ENCODE measurements at places on chromosomes 4 and X.

DNA sequence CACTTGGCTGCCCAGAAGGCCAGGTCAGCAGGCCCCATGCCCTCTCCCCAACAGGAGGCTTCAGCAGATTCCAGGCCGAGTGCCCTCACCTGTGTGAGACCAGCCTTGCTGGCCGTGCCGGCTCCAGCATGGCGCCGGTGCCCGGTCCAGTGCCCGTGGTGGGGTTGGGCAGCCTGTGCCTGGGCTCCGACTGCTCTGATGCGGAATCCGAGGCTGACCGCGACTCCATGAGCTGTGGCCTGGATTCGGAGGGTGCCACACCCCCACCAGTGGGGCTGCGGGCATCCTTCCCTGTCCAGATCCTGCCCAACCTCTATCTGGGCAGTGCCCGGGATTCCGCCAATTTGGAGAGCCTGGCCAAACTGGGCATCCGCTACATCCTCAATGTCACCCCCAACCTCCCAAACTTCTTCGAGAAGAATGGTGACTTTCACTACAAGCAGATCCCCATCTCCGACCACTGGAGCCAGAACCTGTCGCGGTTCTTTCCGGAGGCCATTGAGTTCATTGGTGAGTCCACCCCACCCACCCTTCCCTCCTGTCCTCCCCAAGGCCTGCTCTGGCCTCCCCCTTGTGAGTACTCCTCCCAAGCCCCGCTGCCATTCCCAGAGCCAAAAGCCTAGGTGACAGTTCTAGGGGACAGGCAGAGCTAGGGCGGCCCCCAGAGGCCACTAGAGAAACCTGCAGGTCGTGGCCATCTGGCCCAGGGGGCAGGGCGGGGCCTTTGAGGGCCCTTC is 2.3 kb downstream of the DUSP9 start:
- peak; percentile 27 for DNase-seq

GRCh38 chr4:16467061-16467460 is 240.8 kb upstream of the TAPT1 start:
- DNase-seq: no peak

GRCh38 chrX:108420481-108420880 is 17.7 kb downstream of the COL4A6 start:
- DNase-seq: no peak

DNA sequence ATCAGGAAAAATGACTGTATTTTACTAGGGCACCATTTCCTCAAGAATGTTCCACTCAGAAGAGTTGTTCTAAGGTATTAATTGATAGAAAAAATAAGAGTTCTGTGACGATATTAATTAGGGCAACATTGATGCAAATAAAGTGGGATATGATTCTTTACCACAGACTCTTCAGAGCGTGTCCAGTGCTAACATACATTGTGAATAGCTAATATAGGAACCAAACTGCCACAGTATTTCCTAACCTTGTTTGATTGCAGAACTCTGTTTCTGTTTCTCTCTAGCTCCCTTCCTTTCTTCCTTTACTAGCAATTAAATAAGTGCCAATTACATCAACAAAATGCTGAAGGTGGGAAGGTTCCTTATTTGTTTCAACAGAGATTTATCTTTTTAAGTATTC is 154.1 kb upstream of the CPEB2 start:
- DNase-seq: no peak

DNA sequence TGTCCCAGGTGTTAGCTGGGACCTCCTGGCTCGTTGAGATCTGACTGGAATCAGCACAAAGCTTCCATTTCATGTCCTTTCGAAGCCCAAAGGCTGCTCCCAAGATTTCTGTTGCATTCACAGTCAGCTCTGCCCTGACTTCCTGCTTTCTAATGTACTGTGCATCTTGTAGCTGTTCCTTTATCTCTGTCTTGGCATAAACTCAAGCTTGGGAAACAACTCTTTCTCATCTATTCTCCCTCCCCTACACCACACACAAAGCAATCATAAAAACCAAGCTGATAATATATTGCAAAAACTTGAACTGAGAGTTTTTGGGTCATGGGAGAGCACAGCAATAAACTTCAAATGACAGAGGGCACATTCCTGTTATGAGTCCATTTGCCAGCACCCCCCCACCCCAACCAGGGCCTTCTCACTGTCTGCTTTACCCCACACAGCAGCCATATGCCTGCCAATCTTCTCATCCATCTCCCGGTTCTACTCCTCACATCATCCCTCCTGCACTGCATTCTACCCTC is 76.3 kb downstream of the SYNPO2 start:
- DNase-seq: no peak

GRCh38 chr4:46081674-46082073 is 42.2 kb downstream of the GABRG1 start:
- no peak for DNase-seq

DNA sequence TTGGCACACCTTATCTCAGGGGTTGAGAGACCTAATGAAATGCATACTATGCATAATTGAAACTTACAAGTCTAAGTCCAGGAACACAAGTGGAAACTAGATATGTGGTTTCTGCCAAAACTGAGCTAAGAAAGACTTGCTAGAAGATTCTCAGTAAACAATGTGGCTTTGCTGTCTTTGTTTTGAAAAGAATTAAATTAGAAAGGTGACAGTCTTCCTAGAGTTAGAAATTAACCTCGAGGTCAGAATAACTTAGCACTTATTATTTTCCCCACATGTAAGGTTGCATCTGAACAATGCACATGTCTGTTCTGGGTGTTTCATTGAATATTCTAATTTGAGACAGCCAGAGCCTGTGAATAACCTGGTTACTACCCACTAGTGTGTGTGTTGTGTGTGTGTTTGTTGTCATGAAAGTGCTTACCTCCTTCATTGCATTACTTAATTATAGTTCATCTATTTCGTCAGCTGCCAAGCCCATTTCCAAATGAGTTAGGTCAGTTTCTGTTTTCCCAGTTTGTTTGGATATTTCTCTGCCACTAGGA is 1.5 kb downstream of the EREG start:
- DNase-seq: no peak

GRCh38 chr4:14867847-14868246 is 134.4 kb upstream of the CPEB2 start:
- DNase-seq: no peak

- DNase-seq: no peak
Measured at GRCh38 chr4:88600176-88600838, 8.0 kb downstream of the HERC3 start.

GRCh38 chr4:41076481-41076880 is 137.9 kb downstream of the APBB2 start:
- no peak for DNase-seq

- DNase-seq: no peak
Measured at GRCh38 chrX:9676738-9677097, 88.9 kb downstream of the GPR143 start.

GRCh38 chr4:145635117-145635516 is 15.9 kb downstream of the MMAA start:
- no peak for DNase-seq

GRCh38 chr4:188779581-188779980 is 640.3 kb downstream of the TRIML1 start:
- no peak for DNase-seq

DNA sequence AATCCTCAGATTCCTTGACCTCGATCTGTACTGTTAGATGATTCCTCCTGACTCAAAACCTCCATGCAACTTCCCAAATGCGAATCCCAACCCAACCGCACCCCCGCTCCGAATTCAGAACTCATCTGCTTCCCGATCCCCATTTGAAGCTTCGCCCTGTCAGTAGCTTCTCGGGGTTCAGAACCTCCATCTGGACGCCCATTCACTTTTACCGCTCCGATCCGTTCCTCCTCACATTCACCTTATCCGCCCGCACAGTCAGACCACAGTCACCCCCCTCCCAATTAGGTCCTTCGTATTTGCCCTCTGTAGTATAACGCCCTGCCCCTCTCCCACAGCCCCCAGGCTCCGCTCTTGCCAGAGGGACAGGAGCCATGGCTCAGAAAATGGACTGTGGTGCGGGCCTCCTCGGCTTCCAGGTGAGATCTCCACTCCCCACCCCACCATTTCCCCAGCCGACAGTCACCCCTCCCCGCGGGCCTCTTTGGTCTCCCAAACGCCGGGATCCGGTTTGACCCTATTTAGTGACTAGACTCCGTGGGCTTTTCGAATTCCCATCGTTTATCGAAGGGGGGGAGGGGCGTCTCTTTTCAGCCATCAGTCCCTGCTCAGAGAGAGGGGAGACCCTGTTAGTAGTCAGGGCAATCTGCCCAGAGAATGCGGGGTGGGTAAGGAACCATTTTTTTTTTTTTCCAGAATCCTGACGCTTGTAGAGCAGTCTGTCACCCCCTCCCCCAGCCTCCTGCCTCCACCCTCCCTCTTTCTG is 691 bp downstream of the MAGED1 start:
- DNase-seq: no peak

- no peak for DNase-seq
Measured at GRCh38 chr4:140186651-140187315, 32.8 kb upstream of the MAML3 start.

DNA sequence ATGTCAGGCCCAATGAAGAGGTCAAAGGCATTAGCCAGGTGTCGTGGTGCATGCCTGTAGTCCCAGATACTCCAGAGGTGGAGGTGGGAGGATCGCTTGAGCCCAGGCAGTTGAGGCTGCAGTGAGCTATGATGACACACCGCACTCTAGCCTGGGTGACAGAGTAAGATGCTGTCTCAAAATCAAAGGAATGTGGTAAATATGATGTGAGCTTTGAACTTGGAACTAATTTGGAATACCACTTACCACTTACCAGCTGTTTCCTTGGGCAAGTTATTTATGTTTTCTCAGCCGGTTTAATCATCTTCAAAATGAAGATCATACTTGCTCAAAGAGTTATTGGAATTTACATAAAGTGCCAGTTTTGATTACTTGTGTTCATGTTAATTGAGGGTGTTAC is 23.8 kb upstream of the SEPSECS start:
- no peak for DNase-seq

DNA sequence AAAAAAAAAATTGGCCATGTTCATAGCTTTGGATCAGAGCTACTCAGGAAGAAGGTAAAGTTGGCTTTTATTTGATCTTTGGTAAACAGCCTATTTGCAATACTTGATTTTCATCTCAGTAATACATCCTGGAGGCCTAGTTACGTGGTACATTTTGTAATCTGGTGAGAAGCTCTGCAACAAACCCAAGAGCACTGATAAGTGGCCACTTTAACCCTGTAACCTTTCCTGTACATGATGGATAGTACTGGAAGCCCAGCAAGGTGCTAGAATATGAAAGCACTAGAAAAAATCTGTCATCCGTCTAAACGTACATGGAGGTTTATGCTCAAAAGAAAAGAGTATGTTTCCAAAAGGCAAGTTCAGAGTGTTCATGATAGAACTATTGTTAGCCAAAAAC is 88.3 kb upstream of the BMP2K start:
- DNase-seq: no peak

DNA sequence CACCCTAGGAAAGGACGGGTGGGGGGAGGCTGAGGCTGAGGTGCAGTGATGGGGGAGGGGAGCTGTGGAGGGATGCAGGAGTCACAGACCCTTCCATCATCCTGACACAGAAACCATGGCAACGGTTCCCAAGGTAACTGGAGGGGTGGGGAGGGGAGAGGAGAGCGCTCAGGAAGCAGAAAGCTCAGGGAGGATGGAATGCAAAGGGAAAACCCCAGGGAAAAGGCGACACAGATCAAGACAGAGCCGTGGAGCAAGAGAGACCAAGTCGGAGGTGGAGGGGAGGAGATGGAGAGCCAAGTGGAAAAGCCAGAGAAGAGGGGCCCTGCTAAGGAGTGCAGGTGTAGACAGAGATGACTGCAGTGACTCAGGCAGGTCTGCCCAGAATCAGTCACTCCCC is 14.5 kb downstream of the L1CAM start:
- DNase-seq: no peak

GRCh38 chr4:22348410-22348809 is 167.5 kb downstream of the ADGRA3 start:
- DNase-seq: no peak

DNA sequence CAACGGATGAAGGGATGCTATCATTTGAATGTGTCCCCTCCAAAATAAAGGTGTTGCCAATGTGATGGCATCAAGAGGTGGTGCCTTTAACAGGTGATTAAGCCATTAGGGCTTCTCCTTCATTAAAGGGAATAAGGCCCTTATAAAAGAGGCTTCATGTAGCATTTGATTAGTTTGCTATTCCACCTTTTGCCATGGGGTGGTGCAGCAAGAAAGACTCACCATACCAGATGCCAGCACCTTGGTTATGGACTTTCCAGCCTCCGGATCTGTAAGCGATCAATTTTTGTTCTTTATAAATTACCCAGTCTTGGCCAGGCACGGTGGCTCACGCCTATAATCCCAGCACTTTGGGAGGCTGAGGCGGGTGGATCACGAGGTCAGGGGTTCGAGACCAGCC is 7.9 kb upstream of the SLC25A43 start:
- DNase-seq: no peak

GRCh38 chr4:58301376-58301999 is 1191.3 kb upstream of the IGFBP7 start:
- DNase-seq: no peak

DNA sequence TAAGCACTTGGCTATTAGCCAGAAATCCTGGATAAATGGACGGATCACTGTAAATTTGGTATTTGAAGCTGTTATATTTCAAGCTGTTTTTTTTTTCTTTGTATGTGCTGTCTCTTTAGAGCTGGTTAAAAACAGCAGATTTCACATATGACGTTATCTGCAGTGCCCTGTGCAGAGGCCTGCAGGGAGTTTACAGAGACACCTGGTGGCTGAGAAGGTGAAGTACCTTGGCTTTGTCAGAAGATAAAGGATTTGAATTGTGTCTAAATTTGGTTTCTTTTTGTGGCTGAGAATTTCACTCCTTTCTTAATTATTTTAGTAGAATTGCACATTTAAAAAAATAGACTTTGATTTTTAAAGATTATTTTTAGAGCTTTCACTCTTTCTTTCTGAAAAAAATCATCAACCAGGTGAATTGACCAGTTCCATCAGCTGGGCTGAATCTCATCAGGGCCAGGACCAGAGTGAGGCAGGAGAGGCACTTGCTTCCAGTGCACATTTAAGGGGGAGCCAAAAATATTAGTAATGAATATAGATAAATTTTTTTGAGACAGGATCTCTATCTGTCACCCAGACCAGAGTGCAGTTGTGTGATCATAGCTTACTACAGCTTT is 9.6 kb upstream of the CHRNA9 start:
- DNase-seq: peak; percentile 65

GRCh38 chrX:124098089-124098488 is 136.6 kb downstream of the STAG2 start:
- no peak for DNase-seq

- no peak for DNase-seq
Measured at GRCh38 chr4:150039274-150040127, 38.7 kb upstream of the DCLK2 start.

DNA sequence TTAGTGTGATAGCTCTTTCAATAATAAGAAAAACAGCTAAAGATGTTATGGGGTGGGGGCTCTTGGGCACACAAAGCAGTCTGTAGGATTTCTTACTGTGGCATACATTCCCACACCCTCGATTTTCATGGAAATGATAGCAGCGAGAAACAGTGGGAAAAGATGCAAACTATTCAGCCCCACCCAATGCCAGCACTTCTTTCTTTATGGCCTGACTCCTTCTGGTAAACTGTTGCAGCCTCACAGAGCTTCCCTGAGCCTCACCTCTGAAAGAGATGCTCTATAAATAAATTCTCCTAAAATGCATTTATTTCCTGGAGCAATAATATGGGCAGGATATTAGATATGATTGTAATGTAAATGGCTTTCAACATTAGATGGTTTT is 910 bp downstream of the ANK2 start:
- DNase-seq: no peak

Data from activated CD8-positive, alpha-beta memory T cell treated with anti-CD3 and anti-CD28 coated beads, Interleukin-2, amount 50 U/mL, for 4 hours (primary cell).